ENCODE measurements at places on chromosomes 1 and 21. TPM values are rescaled to one million over a fixed set of nuclear protein-coding genes. Genes with fewer than 3 reads are reported as not detected.

Gene SAMD13
- under 0.01 TPM for total RNA-seq

DNA sequence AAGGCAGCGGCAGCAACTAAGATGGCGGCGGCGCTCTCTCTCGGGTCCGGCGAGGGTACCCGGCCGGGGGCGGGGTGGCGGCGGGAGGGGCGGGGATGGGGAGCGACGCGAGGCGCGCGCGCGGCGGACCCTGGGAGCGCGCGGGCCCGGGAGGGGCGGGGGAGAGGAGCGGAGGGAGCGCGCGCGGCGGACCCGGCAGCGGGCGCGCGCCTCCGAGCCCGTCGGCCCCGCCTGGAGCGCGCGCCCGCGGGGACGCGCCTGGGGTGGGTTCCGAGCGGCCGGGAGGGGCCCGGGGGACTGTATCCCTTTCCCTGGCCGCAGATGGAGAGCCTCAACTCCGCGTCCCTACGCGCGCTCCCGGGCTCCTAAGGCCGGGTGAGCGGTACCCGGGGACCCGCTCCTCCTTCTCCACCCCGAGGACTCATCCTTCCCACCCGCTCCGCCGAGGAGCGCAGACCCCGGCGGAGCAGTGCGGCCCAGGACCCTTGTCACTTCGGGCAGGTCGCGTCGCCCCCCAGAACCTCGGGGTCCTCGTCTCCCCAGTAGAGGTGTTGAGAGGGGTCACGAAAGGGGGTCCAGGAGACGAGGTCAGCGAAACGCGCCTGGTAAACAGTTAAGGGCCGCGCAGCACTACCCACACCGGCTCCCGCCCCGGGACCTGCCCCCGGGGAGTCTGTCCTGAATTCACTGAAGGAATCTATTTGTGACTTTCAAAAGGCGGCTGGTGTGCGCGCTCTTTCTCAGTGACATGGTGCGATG is at the start of gene CLSTN1:
Gene CLSTN1, minus strand, starts transcription at position 23 of the 759 bp plus-strand sequence. CDS start 232 bp downstream, outside the sequence.
- peak; percentile 87 for DNase-seq

- no peak for DNase-seq
These were observed 23.9 kb downstream of the COL6A1 start for GRCh38 chr21:46005481-46005881.

DNA sequence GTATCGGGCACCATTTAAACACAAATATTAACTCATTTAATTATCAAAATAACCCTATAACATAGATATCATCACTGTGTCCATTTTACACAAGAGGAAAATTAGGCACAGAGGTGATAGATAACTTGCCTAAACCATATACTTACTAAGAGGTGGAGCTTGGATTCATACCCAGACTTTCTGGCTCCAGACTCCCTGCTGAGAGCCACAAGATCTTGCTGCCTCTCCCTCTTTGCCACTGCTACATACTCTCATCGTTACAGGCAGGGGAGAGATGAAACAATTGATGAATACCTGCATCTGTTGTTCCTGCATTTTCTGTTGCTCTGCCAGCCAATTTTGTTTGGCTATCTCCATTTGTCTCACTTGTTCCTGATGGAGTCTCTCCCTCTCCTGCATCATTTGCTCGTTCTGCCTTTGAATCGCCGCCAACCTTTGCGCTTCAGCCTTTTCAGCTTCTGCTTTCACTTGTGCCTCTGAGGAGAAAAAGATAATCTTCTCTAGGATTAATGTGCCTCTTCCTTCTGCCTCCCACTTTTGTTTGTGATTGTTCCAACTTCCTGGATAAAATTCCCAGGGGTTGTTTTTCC is 10.6 kb downstream of the GBP5 start:
- no peak for DNase-seq

Data from fibroblast of villous mesenchyme (primary cell).